ENCODE measurements at places on chromosomes 6 and 20.

GRCh38 chr6:10441004-10441654 lies 26.3 kb upstream of the TFAP2A start:
- no peak for DNase-seq

GRCh38 chr6:10951675-10952282 lies 64.9 kb downstream of the SYCP2L start:
- DNase-seq, result no peak

DNA sequence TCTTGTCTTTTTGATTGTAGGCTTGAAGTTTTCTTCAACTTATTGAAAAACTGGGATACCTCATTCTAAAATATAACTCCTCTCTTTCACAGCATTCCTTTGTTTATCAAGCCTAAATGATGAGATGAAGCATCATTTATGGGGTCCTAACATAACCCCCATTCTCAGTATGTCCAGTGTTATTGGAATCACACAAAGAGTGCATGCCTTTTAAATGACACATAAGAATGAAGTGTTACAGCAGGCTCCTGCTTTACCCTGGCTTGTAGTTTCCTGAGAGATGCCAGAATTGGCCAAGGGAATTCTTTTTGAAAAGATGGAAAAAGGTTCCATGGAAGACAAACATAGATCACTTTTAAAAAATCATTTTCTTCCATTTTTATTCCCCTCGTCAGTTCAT lies 502.4 kb downstream of the BCKDHB start:
- no peak for DNase-seq

GRCh38 chr6:148803979-148804378 lies 57.1 kb downstream of the UST start:
- DNase-seq, result no peak

DNA sequence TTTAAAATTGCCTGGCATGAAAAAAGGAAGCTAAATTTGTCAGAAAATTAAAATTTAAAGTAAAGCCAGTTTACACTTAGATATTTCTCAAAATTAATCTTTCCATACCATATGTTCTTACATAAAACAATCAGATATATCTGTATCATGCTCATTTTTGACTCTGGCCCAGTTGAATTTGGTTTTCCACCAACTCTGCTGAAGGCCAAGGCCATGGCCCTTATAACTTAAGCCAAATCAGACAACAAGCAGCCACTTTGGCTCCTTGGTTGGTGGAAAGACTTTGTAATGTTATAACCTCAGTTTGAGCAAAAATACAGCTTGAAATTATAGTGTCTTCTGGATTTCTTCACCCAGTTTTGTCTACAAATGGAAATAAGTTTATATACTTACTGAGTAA lies 97.3 kb downstream of the CENPW start:
- no peak for DNase-seq

DNA sequence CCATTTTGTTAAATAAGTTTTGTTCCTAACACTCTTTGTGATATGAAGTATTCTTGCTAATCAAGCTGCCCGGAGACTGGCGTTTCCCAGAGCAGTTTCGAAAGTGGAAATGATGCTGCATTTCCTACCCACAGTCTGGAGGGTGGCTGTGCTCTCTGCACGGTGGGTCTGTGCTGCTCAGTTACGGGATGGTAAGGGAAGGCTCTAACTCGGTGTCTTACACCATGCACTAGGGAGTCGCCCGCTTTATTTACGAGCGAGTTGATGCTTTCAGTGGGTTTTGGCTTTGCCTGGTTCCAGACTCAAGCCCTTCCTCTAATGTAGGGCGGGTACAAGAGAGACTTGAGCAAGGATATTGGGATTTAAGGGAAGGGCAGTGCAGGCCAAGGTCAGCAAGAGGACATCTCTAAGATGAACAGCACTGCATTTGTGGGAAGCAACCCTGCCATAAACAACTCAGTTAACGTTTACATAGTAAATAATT lies 180.1 kb upstream of the AKAP12 start:
- DNase-seq, result no peak

- no peak for DNase-seq
Observed at GRCh38 chr6:156164701-156165452, 612.3 kb upstream of the ARID1B start.

- DNase-seq, result peak; percentile 35
Observed at GRCh38 chr20:34083137-34083536, 28.9 kb downstream of the EIF2S2 start.

DNA sequence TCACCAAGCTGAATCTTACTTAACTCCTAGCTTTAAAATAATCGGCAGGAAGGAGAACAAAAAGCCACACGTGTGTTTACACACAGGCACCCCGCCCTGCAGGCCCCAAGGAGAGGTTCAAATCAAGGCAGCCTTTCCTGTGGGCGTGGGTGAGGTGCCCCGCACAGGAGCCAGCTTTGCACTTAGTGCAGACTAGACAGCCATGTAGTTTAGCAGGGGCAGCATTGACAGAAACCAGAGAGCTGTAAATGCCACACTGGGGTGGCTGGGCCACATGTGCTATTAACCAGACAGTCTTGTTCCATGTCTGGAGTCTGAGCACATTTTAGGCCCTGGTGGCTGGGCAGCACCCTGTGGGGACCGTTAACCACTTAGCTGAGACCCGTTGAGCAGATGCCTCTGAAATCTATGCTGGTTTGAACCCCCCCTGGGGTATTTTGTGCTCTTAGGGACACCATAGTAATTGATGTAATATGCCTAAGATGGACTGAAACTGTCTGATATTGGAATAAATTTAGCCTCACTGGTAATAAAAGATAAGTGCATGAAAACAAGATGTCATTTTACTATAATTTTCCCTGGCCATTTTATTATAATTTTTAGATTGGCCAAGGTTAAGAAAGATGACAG lies 106.4 kb upstream of the KCNG1 start:
- no peak for DNase-seq

DNA sequence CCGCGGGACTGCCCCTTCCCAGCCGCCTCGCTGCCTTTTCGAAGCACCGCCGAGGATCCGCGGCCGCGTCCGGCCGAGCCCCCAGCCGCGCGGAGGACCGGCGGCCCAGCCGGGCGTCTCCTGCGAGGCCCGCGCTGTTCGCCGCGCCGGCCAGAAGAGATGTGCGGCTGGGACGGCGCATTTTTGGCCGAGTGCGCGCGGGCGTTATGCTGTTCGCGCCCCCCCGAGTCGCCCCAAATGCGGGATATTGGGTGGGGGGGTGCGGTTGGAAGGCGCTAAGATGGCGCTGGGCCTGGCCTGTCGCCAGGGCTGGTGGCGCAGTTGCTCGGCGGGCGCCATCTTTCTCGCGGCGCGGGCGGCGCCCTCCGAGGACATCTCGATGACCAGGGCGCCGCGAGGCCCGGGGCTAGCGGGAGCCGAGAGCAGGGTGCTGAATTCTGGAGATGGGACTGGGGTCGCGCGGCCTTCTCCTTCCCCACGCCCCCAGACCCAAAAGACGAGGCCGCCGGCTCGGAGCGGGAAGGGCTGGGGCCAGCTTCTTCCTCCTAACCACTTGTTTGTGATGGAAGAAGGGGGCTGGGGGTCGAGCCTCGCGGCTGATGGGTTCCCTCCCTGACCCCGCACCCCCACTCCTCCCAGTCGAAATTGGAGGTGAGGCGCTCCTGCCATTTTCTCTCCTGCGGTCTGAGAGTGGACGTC lies 1.5 kb downstream of the BICRAL start:
- DNase-seq, result no peak

- DNase-seq, result no peak
Observed at GRCh38 chr20:5357946-5358345, 41.2 kb upstream of the PROKR2 start.

- no peak for DNase-seq
Observed at GRCh38 chr6:10266061-10266460, 148.8 kb downstream of the TFAP2A start.
